CD4-positive, alpha-beta T cell treated with Interleukin-10 for 1 hour (primary cell): ENCODE measurements at places on chromosomes 7 and 10.

DNA sequence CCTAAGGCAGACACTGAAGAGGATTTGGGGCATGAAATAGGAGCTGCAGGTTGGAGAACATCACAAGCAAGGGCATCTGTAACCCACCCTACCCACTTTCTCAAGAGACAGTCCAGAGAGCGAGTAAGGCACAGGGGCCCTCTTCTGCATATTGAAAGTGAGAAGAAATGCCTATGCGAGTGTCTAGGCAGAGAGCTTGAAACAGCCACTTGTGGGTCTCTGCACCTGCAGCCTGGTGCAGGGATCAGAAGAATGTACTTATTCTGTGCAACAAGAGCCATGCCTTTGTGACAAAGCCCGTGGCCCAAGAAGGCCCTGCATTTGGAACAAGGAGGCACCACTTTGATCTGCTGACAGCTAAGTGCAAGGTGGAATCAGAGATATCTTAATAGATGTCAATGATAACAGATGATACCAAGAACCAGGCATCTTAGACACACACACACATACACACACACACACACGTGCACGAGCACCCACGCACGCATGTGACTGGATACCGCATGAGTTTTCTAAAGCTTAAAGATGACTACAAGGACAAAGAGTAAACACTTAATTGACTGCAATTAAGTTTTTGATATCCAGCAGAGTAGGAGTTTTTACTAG, 89.3 kb downstream of the NPSR1 start:
- DNase-seq: no peak

- DNase-seq: no peak
Observed at GRCh38 chr10:549391-549790, 140.1 kb downstream of the DIP2C start.

DNA sequence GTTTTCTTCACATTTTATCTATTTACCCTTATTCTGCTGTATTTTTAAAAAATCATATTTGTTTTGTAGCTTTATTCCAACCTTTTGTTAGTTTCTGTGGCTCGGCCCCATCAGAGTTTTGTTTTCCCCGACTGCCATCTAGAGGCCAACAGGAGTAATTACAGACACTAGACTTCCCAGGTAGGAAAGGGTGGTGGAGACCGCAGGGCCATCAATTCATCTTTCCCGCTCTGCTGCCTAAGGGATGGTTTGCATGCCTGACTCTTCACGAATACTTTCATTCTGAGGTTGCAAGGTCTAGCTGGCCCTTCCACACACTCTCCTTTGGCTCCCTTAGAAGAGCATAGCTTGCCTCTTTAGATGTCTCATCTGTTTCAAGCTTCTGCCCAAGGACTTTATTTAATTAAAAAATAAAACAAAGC, 38.3 kb downstream of the LYZL2 start:
- peak; percentile 71 for DNase-seq

GRCh38 chr7:135449436-135449835, 60.5 kb downstream of the CNOT4 start:
- DNase-seq: no peak

DNA sequence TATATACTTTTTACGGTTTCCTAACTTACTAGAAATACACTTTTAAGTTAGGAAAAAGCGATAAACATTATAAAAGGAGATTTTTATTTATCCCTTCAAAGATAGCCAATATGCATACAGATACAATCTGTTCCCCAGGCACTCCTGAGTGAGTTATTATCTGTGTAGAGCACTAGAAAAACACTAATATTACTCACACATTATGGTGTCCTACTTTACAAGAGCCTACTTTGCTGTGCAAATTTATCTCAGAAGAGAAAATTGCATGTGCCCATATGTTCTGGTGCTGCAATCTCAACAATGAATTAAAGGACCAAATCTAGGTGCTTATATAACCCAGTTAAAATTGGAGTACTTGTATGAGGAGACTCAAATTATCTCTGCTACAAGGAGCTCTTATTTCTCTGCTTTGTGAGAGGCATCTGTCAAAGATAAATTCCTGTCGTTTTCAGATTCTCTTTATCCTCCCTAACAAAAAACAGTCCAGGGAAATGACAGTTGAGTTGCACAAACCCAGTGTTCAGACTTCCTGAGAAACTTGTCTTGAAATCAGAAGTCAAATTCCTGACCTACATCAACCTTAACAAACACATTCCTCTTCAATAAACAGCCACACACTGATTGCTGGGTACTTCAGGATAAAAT, 28.9 kb downstream of the CPA1 start:
- DNase-seq: no peak

DNA sequence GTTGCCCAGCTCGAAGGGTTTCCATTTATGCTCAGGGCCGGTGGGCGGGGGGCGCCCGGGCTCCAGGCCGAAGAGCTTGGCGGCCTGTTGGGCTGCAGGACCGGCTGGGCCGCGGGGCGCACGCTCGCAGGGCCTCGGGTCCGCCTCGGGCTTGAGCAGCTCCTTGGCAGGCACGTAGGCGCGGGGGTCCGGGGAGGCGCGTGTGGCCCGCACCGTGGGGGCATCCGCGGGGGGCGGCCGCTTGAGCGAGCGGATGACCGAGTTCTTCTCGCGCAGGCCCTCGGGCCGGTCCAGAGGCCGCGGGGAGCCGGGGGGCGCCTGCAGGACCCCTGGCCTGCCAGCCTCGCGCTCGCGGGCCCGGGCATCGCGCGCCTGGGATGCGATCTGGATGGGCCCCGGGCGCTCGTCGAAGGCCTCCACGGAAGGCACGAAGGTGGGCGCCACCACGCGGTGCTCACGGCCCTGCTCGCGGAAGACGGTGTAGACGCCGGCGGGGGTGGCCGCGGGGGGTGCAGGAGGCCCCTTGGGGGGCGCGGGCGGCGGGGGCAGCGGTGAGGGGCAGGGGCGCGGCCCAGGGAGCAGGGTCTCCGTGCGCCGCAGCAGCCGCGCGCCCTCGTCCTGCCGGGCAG, 35.2 kb downstream of the TNRC18 start:
- DNase-seq: no peak

DNA sequence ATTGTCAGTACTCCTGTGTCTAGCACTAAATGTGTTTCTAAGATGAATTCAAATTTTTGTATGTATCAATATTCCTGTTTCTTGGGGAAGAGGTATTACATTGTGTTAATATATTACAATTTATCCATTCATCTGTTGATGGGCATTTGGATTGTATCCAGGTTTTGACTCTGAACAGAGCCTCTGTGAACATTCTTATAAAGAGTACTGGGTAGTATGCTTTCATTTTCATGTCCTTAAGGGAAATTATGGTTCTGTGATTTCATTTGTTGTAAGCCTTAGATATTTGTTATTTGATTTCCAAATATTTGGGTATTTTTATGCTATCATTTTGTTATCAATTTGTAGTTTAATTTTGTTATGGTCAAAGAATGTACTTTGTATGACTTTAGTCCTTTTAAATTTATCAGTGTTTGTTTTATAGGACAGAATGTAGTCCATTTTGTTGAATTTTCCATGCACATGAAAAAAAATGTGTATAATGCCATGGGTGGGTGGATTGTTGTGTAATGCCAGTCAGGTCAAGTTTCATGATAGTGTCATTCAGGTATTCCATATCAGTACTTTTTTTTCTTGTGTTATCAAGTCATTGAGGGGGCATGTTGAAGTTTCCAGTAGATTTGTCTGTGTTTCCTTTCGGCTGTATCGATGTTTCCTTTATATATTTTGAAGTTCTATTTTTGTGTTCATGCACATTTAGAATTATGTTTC, 38.4 kb downstream of the STAM start:
- no peak for DNase-seq

DNA sequence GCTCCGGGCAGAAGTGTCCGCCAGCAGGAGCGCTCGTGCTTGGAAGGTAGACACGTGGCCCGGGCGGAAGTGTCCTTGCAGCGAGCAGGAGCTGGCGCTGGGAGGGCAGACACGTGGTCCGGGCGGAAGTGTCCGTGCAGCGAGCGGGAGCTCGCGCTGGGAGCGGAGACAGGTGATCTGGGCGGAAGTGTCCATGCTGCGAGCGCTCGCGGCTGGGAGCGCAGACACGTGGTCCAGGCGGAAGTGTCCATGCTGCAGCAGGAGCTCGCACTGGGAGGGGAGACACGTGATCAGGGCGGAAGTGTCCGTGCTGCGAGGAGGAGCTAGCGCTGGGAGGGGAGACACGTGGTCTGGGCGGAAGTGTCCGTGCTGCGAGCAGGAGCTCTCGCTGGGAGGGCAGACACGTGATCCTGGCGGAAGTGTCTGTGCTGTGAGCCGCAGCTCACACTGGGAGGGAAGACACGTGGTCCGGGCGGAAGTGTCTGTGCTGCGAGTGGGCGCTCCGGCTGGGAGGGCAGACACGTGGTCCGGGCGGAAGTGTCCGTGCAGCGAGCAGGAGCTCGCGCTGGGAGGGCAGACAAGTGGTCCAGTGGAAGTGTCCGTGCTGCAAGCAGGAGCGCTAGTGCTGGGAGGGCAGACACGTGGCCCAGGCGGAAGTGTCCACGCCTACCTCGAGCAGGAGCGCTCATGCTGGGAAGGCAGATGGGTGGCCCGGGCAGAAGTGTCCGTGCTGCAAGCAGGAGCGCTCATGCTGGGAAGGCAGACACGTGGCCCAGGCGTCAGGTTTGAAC, 41.1 kb upstream of the PRKAR1B start:
- DNase-seq: no peak

- DNase-seq: no peak
Observed at GRCh38 chr10:74113546-74113945, 37.1 kb downstream of the AP3M1 start.

DNA sequence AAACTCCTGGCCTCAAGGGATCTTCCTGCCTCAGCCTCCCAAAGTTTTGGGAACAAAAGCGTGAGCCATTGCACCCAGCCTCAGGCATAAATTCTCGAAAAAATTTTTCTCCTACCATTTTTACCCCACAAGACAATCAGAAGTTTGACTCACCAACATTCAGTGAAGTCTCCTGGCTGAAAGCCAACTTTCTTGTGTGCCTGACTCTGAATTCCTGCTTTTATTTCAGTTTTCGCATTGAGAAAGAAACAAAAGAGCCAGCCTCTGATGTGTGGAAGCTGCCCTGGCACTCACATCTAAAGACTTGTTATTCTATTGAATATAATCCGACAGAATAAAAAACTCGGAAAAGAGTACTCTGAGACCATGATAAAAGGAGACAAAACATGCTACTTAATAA, 402.9 kb downstream of the MAGI2 start:
- DNase-seq: no peak

DNA sequence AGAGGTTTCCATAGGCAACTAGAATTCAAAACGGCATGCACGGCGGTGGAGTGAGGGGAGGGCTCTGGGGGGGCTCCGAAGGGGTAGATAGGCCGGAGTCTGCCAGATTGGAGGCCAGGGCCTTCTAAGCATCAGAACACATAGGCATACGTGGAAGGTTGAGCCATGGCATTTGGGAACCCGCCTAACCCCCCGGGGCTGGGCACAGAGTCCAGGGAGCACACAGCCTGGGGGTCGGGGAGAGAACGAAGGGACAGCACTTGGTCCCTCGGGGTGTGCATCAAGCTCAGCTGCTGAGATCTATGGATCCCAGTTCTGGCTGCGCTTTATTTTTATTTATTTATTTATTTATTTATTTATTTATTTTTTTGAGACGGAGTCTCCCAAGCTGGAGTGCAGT, 89.4 kb upstream of the TNS3 start:
- DNase-seq: no peak

- DNase-seq: no peak
Observed at GRCh38 chr7:129123510-129123857, 21.0 kb upstream of the TSPAN33 start.

- no peak for DNase-seq
Observed at GRCh38 chr10:106181501-106181900, 983.0 kb downstream of the SORCS1 start.

DNA sequence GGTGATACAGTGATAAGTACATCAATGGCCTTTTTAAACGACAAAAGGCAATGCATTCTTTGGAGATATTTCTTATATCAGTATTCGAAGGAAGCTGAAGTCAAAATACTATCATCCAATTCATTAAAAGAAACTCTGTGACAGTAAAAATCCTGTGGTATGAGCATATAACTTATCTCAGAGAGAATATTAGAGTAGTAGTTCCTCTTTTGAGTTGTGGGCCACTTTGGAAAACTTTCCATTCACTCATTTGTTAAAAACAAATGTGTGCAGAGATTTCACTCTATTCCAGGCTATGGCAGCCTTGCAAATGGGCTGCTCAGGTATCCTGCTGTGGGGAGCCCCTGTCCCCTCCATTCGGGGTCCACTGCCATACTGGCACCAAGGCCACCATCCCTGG, 55.3 kb upstream of the ZNF438 start:
- DNase-seq: no peak

GRCh38 chr10:58856508-58857240, 319.8 kb upstream of the PHYHIPL start:
- no peak for DNase-seq

GRCh38 chr10:785089-785860, 95.8 kb upstream of the DIP2C start:
- DNase-seq: no peak

- DNase-seq: no peak
Observed at GRCh38 chr10:121919666-121920065, 8.2 kb downstream of the ATE1 start.

DNA sequence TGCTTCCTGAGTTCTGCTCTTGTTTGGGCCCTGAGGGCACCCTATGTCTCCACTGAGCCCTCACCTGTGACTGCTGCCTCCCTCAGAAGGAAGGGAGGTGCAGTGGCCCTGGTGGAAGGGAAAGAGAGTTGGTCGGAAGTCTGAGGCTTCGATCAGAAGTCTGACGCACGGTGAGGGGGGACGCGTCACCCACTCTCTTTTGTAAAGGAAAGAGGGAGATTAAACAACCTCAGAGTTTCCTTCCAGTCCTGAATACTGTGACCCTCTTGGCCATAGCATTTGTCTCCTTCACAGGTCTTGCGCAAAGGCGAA, 31.4 kb upstream of the TRIM8 start:
- DNase-seq: peak; percentile 58

DNA sequence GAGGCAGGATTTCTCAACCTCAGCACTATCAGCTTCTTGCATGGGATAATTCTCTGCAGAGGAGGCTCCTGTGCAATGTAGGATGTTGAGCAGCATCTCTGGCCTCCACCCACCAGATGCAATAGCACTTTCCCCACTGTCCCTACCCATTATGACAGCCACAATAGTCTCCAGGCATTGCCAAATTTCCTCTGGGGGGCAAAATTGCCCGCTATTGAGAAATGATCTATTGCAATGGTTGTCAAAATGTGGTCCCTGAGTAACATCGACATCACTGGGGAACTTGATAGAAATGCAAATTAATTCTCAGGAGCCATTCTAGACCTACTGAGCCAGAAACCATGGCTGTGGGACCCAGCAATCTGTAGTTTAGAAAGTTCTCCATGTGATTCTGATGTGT, 7.0 kb downstream of the KCNK18 start:
- no peak for DNase-seq

DNA sequence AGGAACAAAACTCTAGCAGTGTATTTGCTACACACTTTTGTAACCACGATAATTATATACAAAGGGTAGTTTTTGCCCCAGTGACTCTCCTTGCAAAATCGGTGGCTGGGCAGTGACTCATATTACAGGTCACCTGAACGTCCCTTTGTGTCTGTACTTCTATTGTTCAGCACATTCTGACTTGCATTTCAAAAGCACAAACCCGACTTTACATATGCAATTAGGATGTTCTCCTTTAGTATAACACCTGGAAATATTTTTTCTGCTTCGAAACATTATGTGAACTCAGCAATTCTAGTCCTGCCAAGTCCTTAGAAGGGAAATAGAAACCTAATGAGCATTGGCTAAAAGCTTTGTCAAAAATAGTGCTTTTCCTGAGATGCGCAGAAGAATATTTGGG, 6.0 kb downstream of the PRR15 start:
- DNase-seq: no peak

GRCh38 chr10:35347121-35347562, 10.8 kb downstream of the CCNY start:
- no peak for DNase-seq
